ENCODE measurements at places on chromosomes 2 and 18.

GRCh38 chr2:108348816-108349570 is 28.8 kb upstream of the SULT1C4 start:
- no peak for DNase-seq

GRCh38 chr18:40404284-40404683 is 1550.8 kb upstream of the PIK3C3 start:
- DNase-seq, result no peak

- no peak for DNase-seq
These were observed 43.1 kb upstream of the PTH2R start for GRCh38 chr2:208363485-208363884.

GRCh38 chr2:233758141-233758540 is 1.9 kb upstream of the UGT1A1 start:
- no peak for DNase-seq

DNA sequence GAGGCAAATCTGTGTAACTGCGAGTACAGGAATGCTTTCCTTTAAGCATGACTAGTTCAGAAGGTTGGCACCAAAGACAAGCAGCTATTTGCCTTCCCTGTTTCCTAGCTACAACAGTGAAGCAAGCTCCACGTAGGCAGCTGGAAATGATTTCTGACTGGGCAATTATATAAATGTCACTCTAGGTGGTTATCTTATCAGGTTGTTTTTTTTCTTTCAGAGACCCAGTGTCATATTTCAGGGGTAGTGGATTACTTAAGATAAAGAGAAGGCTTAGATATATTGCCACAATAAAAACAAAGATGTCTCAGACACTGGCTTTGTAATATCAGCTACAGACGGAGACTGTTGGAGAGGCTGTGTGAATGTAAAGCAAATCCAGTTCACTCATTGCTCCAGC is 748.9 kb upstream of the NXPH2 start:
- no peak for DNase-seq

DNA sequence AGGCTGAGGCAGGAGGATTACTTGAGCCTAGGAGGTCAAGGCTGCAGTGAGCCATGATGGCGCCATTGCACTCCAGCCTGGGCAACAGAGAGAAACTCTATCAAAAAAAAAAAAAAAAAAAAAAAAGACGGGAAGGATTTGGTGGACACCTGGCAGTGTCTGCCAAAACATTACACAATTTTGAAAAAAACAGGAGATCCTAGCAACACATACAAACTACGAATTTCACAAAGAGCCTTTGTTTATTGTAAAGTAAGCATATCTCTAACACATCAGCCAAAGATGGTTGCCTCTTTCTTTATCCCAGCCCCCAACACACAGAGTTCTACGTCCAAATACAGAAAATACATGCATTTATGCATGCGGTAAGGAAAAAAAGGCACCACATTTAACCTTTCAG is 7.6 kb downstream of the GPR45 start:
- no peak for DNase-seq
